ENCODE measurements at places on chromosomes 12 and 14.

GRCh38 chr12:14256555-14257169, 108.8 kb upstream of the ATF7IP start:
- DNase-seq: no peak

GRCh38 chr12:65055859-65056258, 65.2 kb downstream of the WIF1 start:
- DNase-seq: no peak

GRCh38 chr14:53608369-53608768, 348.3 kb downstream of the BMP4 start:
- DNase-seq: no peak

- DNase-seq: no peak
Measured at GRCh38 chr12:17992002-17992656, 97.9 kb downstream of the RERGL start.

DNA sequence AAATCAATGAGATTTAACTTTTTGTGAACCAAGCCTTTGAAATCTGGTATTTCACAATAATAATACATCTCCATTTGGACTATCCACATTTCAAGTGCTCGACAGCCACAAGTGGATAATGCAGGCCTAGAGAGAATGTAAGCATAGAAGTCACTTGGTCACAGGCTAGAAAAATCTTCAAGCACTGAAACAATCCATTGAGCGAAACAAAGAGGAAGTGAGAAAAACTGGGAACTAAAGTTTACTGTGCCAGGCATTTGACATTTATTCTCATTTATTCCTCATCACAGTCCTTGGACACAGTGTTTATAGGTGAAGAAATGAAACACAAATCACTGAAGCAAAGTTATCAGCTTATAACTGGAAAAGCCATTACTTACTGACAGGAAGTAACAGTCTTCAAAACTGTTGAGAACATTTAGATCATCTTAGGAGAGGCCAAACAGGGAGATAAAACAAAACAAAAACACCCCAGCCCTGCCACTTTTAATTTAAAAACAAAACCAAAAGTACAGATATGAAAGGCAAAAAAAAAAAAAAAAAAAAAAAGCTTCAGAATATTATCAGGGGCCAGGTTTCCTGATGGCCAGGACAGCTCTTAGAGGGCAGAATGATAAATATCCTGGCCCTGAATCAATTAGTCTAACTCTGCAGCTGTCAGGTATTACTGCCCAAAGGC, 29.2 kb downstream of the GNS start:
- no peak for DNase-seq

DNA sequence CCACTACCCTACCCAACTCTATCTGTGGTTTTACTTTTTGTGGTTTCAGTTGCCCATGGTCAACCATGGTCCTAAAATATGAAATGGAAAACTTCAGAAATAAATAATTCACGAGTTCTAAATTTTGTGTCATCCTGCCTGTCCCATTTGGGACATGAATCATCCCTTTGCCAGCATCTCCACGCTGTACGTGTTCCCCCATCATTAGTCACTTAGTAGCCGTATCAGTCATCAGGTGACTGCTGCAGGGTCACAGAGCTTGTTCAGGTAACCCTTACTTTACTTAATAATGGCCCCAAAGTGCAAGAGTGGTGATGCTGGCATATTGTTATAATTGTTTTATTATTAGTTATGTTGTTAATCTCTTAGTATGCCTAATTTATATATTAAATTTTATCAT, 209.9 kb downstream of the ITPR2 start:
- DNase-seq: no peak

- DNase-seq: no peak
Measured at GRCh38 chr12:114316076-114316475, 89.9 kb downstream of the TBX5 start.

- no peak for DNase-seq
Measured at GRCh38 chr12:26239122-26239851, 43.9 kb downstream of the SSPN start.

- DNase-seq: no peak
Measured at GRCh38 chr12:114815026-114815795, 131.2 kb upstream of the TBX3 start.

DNA sequence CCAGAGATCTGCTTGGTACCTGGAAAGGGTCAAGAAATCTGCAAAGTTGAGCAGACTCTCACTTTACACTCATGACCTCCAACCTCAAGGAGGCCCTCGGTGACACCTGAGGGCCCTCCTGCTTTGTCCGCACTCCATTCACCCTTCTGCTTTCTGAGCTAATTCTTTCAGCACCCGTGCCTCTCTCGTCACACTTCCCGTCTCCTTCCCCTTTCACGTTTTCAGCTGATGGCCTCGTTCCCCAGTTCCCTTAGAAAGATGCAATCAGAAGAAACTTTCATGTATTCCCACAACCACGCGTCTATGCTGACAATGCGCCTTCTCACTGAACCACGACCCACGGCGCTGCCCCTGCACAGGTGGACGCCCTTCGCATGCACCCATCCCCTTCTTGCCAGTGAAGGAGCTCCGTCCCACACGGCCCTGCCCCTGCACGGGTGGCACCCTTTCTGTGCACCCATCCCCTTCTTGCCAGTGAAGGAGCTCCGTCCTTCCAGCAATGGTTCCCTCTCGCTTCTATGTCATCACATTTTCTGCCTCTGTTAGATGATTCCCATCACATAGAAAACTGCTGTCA, 340.1 kb upstream of the FKBP4 start:
- no peak for DNase-seq

GRCh38 chr12:26896913-26897312, 40.9 kb downstream of the INTS13 start:
- DNase-seq: no peak

- DNase-seq: no peak
Measured at GRCh38 chr12:53500142-53500775, 824 bp upstream of the TARBP2 start.

- no peak for DNase-seq
Measured at GRCh38 chr12:10140001-10140400, 10.0 kb upstream of the CLEC7A start.

DNA sequence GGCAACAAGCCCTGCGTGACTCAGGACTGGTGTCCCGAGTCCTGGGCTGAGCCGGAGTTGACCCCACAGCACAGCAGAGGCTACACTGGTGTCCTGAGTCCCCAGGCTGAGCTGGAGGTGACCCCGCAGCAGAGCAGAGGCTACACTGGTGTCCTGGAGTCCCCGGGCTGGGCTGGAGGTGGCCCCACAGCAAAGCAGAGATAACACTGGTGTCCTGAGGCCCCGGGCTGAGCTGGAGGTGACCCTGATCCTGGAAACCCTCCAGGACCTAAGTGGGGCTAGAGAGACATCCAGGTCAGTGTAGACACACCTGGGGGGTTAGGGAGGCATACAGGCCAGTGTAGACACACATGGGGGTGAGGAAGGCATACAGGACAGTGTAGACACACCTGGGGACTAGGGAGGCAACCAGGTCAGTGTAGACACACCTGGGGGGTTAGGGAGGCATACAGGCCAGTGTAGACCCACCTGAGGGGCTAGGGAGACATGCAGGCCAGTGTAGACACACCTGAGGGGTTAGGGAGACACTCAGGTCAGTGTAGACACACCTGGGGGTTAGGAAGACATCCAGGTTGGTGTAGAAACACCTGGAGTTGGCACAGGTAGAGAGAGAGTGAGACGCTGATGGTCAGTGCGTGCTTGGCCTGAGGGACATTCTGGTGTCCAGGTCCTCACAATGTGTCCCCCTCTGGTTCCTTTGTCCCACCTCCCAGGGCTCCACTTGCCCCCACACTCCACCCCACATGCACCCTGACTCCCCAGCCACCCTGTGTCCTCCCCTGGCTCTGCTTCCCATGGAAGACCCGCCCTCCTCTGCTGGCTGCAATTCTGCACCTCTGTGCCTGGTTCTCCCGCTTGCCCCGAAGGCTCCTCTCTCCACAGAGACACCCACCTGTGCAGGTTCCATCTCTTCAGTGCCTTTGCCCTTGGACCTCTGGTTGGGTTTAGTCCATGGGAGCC, 321.6 kb upstream of the SFSWAP start:
- no peak for DNase-seq

- no peak for DNase-seq
Measured at GRCh38 chr12:12336049-12336411, 14.0 kb downstream of the MANSC1 start.

- DNase-seq: no peak
Measured at GRCh38 chr14:48771717-48772116, 814.5 kb downstream of the RPS29 start.

DNA sequence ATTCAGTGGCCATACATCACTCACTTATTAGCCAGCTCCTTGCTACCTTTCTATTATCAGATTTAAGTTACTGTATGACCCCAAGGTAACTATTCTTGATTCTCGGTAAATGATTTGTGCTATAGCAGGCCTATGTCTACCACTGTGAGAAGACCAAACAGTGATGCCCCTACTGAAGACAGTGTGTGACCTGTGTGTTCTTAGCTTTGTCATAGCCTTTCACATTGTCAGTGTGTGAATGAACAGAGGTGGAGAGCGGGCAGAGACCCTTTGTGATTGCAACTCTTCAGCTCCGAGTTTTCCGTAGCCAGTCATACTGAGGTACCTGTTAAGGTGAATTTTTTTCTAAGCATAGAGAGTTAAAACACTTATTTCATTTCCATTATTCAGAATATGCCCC, 294.0 kb downstream of the LRFN5 start:
- no peak for DNase-seq

DNA sequence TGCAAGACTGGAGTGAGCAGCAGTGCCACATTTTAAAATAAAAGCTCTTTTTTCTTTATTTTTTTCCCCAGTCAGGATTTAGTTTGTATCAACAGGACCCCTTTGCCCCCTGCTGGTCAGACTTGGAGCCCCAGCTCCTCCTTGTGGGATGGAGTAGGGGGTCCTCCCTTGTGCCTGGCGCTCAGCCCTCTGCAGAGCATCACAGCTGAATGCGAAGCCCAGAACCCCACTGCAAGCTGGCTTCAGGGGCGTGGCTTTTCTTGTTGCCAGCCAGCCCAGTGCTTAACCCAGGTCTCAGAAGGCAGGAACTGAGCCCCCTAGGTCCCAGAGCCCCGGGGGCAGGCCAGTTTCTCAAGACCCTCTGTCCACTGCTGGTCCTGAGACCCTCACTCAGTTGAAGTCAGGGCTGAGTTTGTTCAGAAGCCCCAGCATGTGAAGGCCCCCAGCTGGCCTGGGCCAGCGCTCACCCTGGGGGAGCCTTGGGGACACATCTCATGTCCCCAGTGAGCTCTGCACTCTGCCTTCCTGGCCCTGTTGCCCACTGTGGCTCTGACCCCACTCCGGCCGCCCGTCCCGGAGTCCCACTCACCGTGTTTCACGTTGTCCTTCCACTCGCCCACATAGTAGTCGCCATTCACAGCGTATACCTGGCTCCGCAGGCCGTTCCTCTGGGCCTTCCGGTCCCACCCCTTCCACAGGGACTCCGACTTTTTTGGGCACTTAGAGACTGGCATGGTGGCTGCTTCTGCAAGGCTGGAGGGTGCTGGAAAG, 519 bp downstream of the MORN3 start:
- DNase-seq: no peak

- DNase-seq: no peak
Measured at GRCh38 chr14:93775158-93775557, 13.1 kb downstream of the PRIMA1 start.

DNA sequence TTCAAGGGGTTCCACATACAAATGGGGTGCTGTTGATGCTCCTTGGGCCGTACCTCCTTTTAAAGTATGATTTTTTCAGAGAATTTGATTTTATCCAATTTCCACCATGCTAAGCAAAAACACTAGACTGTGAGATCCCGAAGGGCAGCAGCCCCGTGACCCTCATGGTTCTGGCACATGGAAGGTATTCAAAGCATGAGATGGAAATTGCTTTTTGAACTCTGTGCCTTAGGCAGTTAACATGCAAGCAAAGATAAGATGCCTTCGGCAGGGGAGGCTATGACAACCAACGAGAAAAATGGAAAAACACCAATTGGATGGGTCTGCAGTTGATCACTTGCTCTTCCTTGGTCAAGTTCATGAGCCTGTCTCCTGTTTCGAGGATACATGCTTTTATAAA, 120.8 kb upstream of the DIO3 start:
- no peak for DNase-seq

DNA sequence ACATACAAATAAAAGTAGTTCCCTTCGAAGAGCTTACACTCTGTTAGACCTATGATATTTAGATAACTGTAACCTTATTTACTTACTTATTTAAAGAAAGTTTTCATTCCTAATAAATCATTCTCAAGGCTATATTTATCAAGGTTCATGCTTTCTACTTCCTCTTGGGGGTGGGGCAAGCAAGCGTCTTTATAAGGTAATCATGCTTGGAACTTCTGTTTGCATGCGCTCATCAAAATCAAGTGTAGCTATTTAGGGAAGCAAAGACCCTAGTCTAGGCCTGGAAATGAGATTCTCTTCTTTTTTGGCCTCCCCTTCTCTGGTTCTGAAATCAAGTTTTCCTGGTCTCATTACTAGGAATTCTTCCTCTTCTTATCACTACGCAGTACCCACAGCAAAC, 766 bp downstream of the RERG start:
- DNase-seq: no peak

DNA sequence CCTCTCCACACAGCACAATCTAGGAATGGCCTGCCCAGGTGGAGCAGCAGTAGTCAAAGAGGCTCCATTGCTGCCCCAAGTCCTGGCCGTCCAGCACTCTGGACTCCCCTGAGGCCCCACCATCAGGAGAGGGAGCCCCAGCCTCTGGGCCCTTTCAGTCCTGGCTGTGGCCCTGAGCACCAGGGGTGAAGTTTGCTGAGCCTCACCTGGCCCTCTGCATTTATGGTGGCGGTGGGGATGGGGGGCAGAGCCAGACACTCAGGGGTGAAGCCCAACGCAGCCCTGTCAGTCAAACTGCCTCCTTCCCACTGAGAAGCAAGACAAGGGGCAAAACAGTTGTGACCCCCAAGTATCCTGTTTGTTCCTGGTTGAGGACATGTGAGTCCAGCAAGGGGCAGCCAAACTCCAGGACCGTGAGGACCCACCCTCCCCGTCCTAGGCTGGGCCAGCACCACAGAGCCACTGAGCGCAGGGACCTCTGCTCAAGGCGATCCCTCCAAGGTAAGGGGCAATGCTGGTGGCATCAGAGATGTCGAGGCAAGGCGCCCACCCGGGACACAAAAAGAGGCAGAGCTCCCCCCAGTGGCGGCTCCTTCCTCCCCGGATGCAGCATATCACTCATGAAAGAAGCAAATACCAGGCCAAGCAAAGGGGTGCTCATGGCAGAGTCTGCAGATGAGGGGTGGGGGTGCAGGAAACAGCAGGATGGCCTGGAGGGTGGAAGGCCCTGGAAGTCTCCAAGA, 4.8 kb upstream of the AMN start:
- DNase-seq: peak; percentile 82

GRCh38 chr14:55201219-55202101, 10.1 kb upstream of the DLGAP5 start:
- no peak for DNase-seq

DNA sequence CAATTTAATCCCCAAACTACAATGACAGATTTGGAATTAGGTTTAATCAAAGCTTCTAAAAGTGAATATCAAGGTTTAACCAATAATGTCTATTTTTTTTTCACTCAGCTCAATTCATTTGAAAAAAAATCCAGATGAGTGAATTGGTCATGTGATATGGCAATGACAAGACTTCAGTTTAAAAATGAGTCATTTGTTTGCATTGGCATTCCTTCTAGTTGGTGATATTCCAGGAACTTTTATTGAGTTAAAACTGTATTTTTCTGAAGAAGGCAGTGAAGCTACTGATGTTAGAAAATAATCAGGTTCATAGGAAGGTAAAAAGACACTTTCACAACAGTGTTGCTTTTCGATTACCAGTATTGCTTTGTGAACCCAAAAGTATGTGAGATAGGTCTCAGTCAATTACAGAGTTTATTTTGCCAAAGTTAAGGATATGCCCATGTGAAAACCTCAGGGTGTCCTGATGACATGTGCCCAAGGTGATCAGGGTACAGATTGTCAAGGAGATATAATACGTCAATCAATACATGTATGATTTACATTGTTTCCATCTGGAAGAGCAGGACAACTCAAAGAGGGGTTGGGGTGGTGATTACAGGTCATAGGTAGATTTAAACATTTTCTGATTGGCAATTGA, 1214.9 kb downstream of the GALC start:
- no peak for DNase-seq
